ENCODE measurements at places on chromosomes 12 and 14.

DNA sequence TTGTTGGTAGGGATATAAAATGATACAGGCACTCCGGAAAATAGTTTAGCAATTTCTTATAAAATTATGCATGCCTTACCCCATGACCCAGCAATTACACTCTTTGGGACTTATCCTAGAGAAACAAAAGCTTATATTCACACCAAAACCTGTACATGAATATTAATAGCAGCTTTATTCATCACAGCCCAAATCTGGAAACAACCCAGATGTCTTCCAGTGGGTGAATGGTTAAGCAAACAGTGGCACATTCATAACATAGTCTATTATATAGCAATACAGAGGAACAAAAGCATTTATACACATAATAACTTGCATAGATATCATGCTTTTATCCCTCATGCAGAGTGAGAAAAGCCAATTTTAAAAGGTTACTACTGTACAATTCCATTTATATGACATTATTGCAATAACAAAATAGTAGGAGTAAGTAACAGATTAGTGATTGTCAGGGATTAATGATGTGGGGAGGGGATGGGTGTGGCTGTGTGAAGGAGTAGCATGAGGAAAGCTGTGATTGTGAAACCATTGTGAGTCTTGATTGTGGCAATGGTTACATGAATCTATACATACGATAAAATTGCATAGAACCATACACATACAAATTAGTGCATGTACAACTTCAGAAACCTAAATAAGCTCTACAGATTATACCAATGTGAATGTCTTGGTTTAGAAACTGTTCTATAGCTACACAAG, 363.1 kb upstream of the OR4E1 start:
- DNase-seq: no peak

DNA sequence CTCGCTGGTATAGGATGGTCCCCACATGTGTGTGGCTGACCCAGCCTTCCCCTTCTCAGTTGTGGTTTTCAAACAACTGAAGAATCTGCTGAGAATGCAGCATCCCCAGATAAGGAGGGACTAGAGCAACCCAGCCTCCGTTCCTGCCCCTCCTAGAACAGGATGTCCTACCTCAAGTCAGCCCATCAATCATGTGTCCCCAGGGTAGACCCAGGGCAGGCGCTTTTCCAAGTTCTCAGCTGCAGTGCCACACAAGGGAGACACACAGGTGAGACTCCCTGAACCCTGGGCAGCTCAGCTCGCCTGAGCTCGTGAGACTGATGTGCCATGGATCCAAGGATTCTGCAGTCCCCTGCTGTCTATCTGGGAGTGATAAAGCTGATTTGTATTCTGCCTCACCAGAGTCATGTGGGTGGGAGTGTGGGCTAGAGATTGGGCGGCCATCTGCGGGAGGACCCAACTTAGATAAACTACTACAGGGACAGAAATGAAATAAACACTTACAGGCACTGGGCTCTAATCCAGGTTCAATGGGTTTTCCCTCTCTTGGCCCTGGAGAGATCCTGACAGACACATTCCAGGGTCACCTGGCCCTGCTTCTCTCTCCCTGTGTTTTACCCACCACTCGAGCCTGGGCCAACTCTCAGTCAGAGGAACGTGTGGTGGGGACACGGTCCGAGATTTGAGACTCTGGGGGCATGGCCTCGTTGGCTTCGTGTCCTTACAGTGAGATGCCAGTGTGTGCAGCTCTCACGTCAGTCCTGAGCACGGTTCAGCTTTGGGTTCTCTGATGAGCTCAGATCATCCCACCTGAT, 303.5 kb upstream of the SFSWAP start:
- no peak for DNase-seq

GRCh38 chr12:10623131-10623530, 9.7 kb upstream of the MAGOHB start:
- DNase-seq: no peak

GRCh38 chr12:23340351-23340750, 609.1 kb downstream of the SOX5 start:
- no peak for DNase-seq

DNA sequence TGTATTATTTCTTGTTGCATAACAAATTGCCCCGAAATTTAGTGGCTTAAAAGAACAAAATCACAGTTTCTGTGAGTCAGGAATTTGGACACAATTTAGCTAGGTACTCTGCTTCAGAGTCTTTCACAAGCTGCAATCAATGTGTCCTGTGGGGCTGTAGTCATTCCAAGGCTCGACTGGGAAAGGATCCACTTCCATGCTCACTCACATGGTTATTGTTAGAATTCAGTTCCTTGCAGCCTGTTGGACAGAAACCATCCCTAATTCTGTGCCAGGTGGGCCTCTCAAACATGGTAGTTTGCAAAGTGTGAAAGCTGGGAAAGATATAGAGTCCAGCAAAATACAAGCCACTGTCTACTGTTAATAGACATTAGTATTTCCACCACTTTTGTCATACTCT, 59.7 kb upstream of the ARID2 start:
- no peak for DNase-seq

DNA sequence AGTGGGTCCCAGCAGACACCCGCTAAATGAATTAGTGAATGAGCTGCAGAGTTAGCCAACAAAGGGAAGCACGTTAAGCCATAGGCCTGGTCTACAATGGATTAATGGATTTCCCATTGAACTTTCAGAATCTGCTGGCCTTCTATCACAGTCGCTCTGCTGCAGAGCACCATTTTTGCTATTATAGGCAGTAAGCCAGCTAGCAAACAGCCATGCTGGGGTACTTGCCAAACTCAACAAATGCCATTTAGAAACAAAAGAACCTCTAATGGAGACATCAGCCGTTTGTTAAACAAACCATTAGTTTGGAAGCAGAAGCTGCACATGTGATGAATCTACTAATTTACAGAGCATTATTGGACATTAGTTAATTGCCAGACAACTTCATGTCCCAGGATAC, 181.1 kb upstream of the STXBP6 start:
- no peak for DNase-seq

- DNase-seq: no peak
Measured at GRCh38 chr14:94009767-94010166, 12.7 kb downstream of the CCDC197 start.

DNA sequence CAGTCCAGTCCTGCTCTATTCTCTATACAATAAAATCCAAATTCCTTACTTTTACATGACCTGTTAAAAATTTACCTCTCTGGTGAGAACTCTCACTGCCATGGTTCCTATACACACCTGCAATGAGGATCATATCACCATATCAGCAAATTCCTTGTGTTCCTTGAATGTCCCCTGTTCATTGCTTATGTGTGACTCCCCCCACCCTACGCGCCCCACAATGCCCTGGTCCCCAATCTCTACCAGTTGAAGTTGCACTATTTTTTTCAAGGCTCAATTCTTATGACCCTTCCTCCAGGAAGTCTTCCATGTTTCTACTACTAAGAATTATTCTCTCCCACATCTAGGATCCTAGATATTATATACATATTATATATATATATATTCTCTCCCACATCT, 82.2 kb upstream of the NEDD1 start:
- DNase-seq: no peak

GRCh38 chr12:57666897-57667296, 27.0 kb upstream of the OS9 start:
- no peak for DNase-seq

GRCh38 chr12:11711651-11712327, 62.3 kb downstream of the ETV6 start:
- no peak for DNase-seq

DNA sequence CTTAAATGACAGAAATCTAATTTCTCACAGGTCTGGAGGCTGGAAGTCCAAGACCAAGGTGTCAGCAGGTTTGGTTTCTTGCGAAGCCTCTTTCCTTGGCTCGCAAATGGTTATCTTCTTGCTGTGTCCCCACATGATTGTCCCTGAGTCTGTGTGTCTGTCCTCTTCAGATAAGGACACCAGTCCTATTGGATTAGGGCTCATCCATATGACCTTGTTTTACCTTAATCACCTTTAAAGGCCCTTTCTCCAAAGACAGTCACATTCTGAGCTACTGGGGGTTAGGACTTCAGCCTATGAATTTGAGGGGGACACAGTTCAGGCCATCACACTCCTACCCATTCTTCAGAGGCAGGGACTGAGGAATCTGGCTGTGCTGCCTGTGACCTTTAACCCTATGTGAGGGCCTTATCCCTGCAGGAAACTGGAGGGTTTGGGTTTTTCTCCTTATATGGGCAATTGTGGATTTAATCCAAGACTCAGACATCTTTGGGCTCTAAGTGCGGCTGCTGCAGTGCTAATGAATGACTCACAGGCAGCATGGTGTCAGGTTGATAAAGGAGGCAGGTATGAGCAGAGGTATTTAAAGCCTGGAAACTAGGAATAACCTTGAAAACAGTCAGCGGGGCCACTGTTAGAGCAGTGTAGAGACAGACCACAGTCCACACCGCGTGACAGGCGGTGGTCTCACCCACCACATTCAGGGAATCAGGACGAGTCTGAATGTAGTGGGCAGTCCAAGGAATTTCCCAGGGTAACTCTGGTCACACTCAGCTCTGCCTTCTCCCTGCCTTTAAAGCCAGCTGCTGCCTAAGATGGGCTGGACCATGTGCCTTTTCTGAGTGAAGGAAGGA, 10.2 kb downstream of the TPCN1 start:
- DNase-seq: no peak

DNA sequence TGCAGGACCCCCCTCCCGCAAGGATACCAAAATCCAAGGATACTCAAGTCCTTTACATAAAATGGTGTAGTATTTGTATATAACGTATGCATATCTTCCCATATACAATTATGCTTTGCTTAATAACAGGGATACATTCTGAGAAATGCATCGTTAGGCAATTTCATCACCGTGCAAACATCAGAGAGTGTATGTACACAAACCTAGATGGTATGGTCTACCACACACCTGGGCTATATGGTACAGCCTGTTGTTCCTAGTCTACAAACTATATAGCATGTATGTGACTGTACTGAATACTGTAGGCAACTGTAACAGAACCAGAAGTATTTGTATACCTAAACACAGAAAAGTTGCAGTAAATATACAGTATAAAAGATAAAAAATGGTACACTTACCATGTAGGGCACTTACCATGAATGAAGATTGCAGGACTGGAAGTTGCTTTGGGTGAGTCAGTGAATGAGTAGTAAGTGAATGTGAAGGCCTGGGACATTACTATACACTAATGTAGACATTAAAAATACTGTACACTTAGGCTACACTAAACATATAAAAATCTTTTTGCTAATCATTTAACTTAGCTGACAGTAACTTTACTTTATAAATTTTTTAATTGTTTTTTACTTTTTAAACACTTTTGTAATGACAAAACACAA, 141.1 kb downstream of the SLC41A2 start:
- no peak for DNase-seq

DNA sequence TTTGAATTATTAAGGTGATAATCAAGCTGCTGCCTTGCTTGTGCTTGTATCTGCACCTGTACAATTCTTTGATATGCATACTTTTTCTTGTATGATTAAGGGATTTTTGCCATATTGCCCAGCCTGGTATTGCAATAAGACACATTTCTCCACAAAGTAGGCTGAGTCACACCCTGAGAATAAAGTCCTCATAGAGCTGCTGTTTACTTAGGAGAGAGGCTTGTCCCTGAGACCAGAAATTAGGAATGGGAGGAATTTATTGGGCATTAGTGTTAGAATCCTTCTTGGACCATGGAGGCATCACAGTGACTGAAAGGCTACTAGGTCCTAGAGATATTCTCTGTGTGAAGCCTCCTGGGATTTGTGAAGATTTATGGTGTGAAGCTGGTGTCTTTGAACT, 506.8 kb upstream of the FBXO33 start:
- DNase-seq: no peak

DNA sequence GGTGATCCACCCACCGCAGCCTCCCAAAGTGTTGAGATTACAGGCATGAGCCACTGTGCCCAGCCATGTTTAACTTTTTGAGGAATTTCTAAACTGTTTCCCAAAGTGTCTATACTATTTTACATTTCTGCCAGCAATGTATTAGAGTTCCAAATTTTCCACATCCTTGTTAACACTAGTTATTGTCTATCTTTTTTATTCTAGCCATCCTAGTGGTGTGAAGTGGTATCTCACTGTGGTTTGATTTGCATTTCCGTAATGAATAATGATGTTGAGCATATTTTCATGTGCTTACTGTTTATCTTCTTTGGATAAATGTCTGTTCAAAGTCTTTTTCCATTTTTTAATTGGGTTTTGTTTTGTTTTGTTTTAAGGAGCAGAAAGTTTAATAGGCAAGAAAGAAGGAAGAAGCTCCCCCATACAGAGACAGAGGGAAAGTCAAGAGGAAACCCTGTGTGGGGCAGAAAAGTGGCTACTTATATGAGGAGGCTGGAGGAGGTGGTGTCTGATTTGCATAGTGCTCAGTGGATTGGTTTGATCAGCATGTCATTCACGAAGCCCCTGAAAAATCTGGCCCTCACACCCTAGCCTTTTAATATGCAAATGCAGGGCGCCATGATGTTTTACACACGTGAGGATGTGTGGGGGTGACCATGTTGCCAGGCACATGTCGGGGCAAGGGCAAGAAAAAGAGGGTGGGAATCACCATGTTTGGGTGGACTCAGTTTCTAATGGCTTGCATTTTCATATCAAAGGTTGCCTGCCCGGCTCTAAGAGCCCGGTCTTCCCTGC, 14.9 kb downstream of the TXNRD1 start:
- no peak for DNase-seq

GRCh38 chr12:29578070-29578469, 80.6 kb upstream of the OVCH1 start:
- DNase-seq: no peak

- DNase-seq: no peak
Measured at GRCh38 chr14:71004481-71004880, 97.2 kb downstream of the PCNX1 start.

GRCh38 chr14:80587096-80587724, 354.3 kb downstream of the CEP128 start:
- no peak for DNase-seq

- no peak for DNase-seq
Measured at GRCh38 chr12:54725233-54725843, 77.2 kb upstream of the DCD start.

- no peak for DNase-seq
Measured at GRCh38 chr12:89439941-89440340, 84.7 kb downstream of the GALNT4 start.

GRCh38 chr12:39105111-39105510, 199.7 kb upstream of the CPNE8 start:
- no peak for DNase-seq

- DNase-seq: peak; percentile 66
Measured at GRCh38 chr14:73467377-73467776, 9.0 kb upstream of the NUMB start.

GRCh38 chr12:53994264-53995001, 5.5 kb upstream of the HOXC9 start:
- DNase-seq: no peak

- DNase-seq: no peak
Measured at GRCh38 chr14:55470025-55470424, 29.6 kb upstream of the TBPL2 start.

GRCh38 chr12:40915172-40915571, 222.9 kb downstream of the CNTN1 start:
- no peak for DNase-seq

DNA sequence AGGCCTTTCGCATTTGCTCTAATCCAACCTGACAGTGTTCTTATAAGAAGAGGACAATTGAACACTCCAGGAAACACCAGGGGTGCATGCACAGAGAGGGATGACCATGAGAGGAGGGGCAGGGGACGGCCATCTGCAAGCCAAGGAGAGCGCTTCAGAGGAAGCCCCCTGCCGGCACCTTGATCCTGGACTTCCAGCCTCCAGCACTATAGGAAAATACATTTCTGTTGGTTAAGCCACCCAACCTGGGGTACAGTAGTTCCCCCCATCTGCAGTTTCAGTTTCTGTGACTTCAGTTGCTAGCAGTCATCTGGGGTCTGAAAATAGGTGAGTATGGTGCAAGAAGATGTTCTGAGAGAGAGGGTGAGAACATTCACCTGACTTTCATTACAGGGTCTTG, 64.7 kb downstream of the CLMN start:
- DNase-seq: no peak

GRCh38 chr14:54667026-54667744, 100.3 kb downstream of the SAMD4A start:
- no peak for DNase-seq
